ENCODE measurements at places on chromosomes 4 and X. TPM values are rescaled to one million over a fixed set of nuclear protein-coding genes. Genes with fewer than 3 reads are reported as not detected.
A peak's percentile ranks its signal among the peaks of the same experiment; 100 is the strongest.

BMX gene
- 8.7 TPM for total RNA-seq

SAT1 gene
- 77.3 TPM for total RNA-seq

DNA sequence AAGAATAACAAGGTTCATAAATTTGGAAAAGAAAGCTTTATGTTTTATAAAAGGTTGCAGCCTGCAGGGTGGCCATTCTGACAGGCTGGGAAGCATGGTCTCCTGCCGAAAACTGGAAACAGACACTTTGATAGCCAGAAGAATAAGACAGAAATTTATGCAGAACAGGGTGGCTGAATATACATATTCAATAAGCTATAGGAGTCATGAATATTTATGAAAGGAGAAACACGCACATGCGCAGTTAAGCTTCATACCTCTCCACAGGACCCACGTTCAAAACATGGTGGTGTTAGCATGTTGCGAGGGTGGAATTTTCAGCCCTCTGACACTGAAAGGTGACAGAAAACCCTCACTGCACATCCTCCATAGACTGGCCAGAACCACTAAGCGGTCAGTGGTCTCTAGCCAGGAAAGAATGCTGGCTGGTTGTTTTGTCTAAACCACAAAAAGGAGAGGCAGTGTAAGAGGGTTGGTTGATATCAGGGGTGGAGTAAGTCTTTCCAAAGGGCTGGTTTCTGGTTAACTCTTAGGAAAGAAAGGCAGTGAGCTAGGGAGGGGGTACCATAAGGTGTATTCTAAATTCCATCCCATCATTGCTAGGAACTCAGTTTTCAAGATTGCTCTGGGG lies 58.2 kb downstream of the ANXA10 start:
- DNase-seq: no peak

DNA sequence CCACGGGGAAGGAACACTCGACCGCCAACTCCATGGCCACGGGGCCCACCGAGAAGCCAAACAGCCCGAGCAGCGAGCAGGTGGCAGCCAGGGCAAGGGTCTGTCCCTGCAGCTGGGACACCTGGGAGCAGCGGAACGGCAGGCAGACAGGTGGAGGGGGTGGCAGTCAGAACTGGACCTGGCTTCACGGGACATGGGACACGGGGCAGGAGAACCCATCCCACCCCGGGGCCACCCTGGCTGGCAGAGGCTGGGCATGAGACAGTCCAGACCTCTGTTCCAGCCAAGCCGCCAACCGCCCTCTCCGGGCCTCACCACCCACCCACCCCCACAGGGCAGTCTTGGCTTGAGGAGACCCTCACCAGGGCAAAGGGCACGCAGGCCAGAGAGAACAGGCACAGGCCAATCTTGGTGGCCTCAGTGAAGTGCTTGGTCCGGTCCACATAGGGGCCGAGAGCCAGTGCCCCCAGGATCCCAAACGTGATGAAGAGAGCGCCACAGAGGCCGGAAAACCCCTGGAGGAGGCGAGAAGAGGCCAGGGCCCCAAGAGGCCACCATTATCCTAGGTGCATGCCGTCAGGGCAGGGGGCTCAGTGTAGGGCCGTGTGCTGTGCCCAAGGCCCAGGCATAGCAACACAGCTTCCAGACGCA lies 5.6 kb downstream of the SLC49A3 start:
- DNase-seq: no peak

DNA sequence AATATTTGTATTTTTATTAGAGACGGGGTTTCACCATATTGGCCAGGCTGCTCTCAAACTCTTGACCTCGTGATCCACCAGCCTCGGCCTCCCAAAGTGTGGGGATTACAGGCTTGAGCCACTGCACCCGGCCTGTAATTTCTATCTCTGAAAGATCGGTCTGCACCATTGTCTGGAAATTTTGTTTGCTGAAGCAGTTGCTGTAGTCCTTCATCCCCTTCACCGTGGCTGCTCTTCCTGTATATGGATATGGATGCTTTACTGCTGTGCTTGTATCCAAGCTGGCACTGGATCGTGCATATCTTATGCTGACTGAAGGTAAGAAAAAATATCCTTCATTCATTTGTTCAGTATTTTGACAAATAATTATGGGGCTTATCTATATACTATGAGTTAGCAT lies 338.4 kb upstream of the GNPDA2 start:
- peak; percentile 3 for DNase-seq

- DNase-seq: peak; percentile 67
Measured at GRCh38 chr4:177446586-177446985, 4.3 kb upstream of the AGA start.

DNA sequence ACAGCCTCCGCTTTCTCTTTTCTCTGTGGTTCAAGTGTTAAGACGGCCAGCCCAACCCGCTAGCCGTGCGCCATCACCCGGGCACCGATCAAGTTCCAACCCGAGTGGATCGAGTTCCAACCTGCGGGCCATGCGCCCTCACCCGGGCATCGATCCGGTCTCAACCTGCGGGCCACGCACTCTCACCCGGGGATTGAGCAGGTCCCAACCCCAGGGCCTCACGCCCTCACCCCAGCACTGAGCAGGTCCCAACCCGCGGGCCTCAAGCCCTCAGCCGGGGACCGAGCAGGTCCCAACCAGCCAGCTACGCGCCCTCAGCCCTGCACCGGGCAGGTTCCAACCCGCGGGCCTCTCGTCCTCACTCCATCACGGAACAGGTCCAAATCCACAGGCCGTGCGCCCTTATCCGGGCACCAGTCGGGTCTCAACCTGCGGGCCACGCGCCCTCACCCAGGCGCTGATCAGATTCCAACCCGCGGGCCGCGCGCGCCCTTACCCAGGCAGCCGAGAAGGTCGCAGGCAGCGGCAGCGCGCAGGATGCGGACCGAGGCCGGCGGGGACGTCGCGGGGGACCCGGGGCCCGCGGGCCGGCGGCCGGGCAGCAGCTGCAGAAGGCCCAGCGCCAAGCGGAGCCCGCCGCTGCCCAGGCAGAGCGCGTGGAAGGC lies 443 bp downstream of the GPR143 start:
- no peak for DNase-seq

- no peak for DNase-seq
Measured at GRCh38 chr4:16775411-16776154, 122.9 kb downstream of the LDB2 start.

GRCh38 chrX:69919749-69920148 lies 130.0 kb downstream of the AWAT2 start:
- DNase-seq: no peak

CITED1 gene
- not detected for total RNA-seq

GRCh38 chrX:28552882-28553829 lies 34.1 kb upstream of the IL1RAPL1 start:
- no peak for DNase-seq

H2BW1 gene
- not detected for total RNA-seq

DNA sequence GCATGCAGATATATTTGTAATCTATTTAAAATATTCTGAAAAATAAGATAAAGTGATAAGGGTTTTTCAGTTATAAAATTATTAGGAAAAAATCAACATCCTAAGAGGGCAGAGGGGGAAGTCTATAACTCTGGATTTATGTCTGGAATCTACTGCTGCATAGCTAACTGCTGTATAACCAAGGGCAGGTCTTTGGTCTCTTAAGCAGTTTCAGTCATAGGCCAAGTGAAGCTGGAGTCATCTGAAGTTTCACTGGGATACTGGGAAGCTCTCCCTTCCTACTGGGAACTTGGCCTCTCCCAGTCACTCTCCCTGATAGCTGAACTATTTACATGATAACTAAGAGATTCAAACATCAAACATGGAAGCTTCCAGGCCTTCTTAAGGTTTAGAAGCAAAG lies 1409.9 kb upstream of the PCDH7 start:
- DNase-seq: peak; percentile 10

ENOPH1 gene
- total RNA-seq: 28.2 TPM

DCHS2 gene
- total RNA-seq: 10.6 TPM

AFF2 gene
- 14.7 TPM for total RNA-seq

GRCh38 chrX:99857455-99857854 lies 552.6 kb downstream of the PCDH19 start:
- DNase-seq: no peak

DNA sequence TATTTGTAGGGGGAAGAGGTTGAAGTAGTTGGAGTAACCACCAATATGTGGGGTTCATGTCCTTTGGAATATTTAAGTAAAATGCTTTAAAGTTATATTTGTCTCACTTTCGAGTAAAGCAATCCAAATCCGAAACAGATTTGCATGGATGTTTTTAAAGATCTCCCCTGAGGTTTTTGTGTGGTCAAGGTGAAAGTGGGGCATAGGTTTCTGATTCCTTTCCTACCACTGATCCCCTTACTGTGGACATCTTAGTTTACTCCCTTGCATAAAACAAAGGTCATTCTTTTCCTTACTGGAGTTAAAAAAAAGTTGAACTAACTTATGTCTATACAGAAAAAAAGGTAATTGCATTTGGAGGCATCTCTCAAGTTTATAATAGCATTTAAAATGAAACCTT lies 71.9 kb upstream of the PHOX2B start:
- no peak for DNase-seq

TLR6 gene
- 13.5 TPM for total RNA-seq

DNA sequence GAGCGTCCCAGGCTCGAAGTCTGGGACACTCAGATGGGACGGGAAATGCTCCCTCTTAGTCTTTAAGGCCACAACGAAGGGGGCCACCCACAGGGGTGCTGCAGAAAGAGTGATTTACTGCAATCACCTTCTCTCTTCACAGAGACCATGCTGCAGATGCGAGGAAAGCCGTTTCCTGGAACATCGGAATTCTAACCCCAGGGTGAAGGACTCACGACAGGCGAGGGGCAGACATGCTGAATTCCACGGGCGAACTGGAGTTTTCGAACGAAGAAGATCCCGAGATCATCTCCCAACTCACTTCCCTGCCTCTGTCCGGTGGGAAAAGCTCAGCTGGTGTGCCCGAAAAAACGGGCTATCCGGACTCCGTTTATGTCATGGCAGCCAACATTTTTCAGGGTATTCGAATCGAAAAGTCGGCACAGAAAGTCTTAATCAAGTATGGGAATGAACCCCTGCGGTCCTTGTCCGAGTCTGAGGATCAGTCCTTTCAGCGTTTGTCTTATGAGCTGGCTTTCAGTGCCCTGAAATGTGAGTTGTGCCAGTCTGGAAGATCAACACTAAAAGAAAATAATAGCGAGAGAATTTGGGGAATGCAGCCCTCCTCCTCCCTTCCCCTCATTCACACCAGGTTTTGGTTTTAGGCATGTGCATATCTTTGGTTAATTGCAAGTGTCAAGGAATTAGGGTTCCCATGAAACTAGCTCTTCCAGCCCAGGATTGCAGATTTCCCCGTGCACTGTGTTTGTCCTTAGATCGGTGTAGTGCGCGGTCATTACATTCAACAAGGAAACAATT lies 905 bp downstream of the NSUN7 start:
- peak; percentile 39 for DNase-seq

GRCh38 chr4:39308611-39309010 lies 57.6 kb downstream of the RFC1 start:
- DNase-seq: no peak

- no peak for DNase-seq
Measured at GRCh38 chrX:105745863-105746262, 76.5 kb upstream of the NRK start.

DNA sequence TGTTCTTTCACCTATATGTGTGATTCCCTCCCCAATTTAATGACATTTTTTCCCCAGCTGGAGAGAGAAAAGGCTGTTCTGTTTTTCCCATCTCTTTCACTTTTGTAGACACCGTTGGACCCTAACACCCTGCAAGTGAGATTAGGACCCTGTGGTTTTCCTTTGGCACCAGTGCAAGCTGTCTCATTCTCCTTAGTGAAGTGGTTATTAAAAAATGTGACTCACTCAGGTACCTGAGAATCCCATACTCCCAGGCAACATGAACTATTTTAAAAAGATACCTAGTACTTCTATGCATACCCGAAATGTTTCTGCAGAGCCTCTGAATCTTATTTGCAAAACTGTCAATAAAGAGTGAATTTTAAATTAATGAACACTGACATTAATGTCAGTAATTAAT lies 175.7 kb upstream of the TBC1D9 start:
- DNase-seq: no peak

PGAM4 gene
- not detected for total RNA-seq

TMPRSS11F gene
- total RNA-seq: 1.9 TPM

GRCh38 chr4:175190654-175191053 lies 272.5 kb downstream of the ADAM29 start:
- DNase-seq: no peak

DNA sequence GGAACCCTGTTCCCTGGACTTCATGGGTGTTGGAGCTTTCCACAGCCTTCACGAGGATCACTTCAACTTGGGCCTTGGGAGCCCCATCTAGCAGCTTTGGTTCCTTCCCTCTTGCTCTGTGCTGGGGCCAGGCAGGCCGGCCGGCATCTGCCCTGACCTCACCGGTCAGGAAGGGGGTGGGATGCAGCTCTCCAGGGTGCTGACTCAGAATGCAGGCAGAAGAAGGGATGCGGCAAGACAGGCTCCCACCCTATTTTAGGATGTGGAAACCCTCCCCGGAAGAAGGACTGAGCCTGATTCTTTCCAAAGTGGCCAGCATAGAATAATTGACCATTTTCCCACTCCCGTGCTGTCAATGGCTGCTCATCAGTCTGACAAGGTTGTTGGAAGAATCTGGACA lies 47.1 kb downstream of the FHDC1 start:
- DNase-seq: no peak

GRCh38 chr4:57607566-57608180 lies 497.5 kb upstream of the IGFBP7 start:
- peak; percentile 63 for DNase-seq

- DNase-seq: no peak
Measured at GRCh38 chr4:106409901-106410889, 41.6 kb upstream of the GIMD1 start.

MAGEC1 gene
- 0.48 TPM for total RNA-seq

DNA sequence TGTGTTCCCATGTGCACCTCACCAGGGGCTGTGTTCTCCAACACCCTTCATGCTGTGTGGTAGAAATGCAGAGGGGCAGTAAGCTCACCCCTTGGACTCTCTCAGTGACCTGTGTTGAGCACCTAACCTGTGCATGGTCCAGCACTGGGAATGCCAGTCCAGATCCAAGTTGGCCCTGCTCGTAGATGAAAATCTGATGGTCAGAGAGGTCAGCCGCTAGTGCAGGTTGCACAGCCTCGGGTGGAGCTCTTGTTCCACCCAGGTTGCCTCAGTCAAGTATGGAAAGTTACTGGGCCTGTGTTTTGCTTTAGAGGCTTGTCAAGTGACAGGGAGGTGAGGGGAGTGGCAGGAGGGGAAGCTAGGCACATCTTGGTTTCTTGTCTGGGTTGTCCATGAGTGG lies 51.3 kb downstream of the NOP14 start:
- DNase-seq: no peak

GAGE12J gene
- not detected for total RNA-seq

PHKA1 gene
- total RNA-seq: 1.7 TPM
